ENCODE measurements at places on chromosomes 5 and 9.
A peak's percentile ranks its signal among the peaks of the same experiment; 100 is the strongest.

DNA sequence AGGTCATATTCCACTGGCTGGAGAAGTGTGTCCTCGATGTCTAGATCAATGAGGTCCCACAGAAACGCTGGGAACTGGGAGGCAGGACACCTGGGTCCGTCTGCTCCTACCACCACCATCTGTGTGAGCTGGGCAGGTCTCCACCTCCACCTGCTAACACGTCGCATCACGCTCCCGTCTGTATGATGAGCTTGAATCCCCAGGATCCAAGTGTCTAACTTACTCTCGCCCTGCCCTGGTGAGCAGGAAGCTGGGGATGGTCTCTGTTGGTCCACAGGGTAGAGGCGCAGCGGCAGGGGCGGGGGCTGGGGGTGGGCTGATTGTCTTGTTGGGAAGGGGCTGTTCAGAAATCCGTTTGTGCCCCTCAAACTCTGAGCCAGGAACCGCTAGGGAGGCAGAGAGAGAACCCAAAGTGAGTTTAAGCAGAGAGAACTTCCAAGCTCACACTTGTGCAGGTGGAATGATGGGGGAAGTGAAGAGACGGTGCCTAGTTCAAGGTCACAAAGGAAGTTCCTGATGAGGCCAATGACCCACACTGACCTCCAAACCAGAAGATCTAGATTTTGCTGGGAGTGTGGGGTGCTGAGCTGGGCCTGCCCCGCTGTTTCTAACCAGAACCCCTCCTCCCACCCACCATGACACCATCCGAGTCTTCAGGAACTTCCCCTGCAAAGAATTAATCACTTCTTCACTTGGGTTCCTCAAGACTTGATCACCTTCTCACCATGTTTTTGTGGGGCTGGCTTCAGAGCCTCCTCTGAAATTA is 21.1 kb downstream of the ORM2 start:
- no peak for DNase-seq

GRCh38 chr5:139222346-139222745 is 24.2 kb upstream of the SIL1 start:
- peak; percentile 66 for DNase-seq

GRCh38 chr9:121447321-121447834 is 52.3 kb downstream of the GGTA1 start:
- DNase-seq, result no peak

- no peak for DNase-seq
Observed at GRCh38 chr5:162654661-162655405, 587.3 kb downstream of the GABRG2 start.

DNA sequence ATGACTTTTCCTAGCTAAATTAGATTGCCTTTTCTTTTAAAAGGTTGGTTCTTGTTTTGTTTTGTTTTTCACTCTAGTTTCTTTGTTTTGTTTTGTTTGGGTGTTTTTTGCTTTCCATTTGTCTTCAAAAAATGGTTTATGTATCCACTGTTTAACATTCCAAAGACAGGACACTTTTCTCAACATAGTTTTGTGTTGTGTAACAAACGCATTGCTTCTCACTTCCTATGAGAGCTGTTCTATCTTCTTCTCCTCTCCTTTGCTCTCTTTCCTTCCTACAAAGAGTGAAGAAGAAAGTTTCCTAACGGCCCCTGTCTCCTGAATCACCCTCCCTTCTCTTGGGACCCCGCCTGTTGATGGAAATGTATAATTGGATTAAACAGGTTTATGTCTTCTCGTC is 539.7 kb downstream of the ACTL7B start:
- no peak for DNase-seq

- peak; percentile 73 for DNase-seq
Observed at GRCh38 chr5:22354956-22355355, 498.2 kb downstream of the CDH12 start.

GRCh38 chr5:78912085-78912771 is 72.9 kb downstream of the ARSB start:
- DNase-seq, result peak; percentile 32

DNA sequence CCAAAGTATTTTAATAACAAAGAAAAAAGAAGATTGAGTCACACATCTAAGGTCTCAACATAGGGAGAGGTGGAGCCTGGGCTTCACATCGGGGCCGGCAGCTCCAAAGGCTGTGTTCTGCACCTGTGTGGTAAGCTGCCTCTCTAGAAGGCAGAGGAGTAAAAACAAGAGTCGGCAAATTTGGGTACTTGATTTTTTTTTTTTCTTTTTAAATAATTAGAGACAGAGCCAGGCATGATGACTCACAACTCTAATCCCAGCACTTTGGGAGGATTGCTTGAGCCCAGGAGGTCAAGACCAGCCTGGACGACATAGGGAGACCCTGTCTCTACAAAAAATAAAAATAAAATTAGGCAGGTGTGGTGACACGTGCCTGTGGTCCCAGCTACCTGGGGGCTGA is 4.7 kb downstream of the URM1 start:
- DNase-seq, result no peak

All from SHP77 treated with DMSO at 0.1 percent for 48 hours (cell line).